Right ventricle myocardium inferior (tissue), 1 donor: ENCODE measurements at places on chromosomes 6 and 20. TPM values are rescaled to one million over a fixed set of nuclear protein-coding genes. Genes with fewer than 3 reads are reported as not detected.

Gene PHACTR1
- total RNA-seq: 116 TPM

Gene FNDC1
- 1.5 TPM for total RNA-seq

Gene SUMO4
- not detected for total RNA-seq

Gene SLC22A3
- total RNA-seq: 1.8 TPM

Gene SLC22A16
- 0.32 TPM for total RNA-seq

Gene TLDC2
- not detected for total RNA-seq

- no peak for DNase-seq
These were observed 145.1 kb upstream of the ZNF184 start for GRCh38 chr6:27617700-27618689.

- DNase-seq: no peak
These were observed 25.7 kb downstream of the PSMG4 start for GRCh38 chr6:3284436-3284876.

- DNase-seq: no peak
These were observed 101.0 kb downstream of the LCA5 start for GRCh38 chr6:79436241-79436640.

- DNase-seq: no peak
These were observed 1180.0 kb upstream of the CITED2 start for GRCh38 chr6:140554421-140554820.

DNA sequence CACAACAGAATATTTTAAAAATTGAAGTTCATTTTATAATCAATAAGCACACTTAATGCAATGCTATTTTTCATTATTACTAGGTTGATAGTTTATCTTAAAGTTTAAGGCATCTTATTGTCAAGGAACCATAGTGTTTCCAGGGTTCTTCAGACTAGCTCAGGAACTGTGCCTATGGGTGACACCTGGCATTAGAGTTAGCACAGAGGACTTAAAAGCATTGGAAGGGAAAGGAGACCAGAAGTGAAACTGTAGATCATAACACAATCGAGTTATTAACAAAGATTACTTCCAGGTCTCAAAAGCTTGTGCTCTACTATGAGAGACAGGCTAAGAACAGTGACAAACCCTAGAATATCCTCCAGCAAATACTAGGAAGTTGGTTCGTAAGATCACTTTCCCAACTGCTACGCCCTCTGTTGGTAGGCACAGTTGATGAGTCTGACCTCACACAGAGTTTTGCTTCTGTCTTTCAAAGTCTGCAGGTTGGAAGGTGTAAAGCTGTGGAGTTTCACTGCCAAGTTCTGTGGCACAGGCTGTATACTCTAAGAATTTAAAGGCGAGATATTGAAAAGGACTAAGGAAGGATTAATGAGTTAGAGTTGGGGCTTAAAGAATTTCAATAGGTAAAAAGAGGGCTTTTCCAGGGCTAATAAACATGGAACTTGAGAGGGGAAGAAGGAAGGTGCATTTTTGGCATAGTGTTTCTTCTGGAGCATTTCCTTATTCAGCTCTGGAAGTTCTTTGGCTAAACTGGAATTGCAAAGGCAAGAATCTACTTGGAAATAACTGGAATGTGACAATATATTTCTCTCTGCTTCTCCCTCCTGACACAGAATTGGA lies 531.3 kb upstream of the JAG1 start:
- no peak for DNase-seq

- DNase-seq: no peak
These were observed 30.4 kb upstream of the TRERF1 start for GRCh38 chr6:42482174-42482573.

DNA sequence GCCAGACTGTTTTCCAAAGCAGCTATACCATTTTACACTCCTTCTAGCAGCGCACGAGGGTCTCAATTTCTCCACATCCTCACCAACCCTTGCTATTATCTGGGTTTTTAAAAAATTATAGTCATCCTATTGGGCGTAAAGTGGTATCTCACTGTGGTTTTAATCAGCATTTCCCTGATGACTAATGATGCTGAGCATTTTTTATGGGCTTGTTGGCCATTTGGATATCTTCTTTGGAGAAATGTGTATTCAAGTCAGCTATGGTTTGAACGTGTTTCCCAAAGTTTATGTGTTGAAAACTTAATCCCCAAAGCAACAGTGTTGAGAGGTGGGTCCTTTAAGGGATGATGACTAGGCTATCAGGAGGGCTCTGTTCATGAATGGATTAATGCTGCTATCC lies 6.7 kb downstream of the MCUR1 start:
- no peak for DNase-seq

DNA sequence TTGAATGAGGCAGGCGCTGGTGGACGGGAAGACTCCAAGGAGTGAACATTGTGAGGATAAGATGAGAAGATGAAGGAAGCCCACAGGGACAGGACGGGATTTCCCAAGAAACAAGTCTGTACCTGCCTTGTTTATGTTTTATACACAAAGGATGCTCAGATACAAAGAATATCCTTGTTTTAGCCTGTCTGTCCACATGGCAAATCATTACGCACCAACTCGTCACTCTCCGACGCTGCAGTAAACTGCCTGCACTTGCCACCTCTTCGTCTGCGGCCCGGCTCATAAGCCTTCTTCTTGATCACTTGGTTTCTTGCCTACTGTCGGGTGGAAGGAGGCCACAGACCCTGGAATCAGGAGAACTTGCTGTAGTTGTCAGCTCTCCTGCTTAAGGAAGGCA lies 85.4 kb downstream of the CD83 start:
- DNase-seq: no peak
